ENCODE measurements at places on chromosomes 6 and 20. TPM values are rescaled to one million over a fixed set of nuclear protein-coding genes. Genes with fewer than 3 reads are reported as not detected.

Gene CYP24A1
- not detected for polyA plus RNA-seq

Gene SLC22A7
- 0.51 TPM for polyA plus RNA-seq

Gene TMC2
- not detected for polyA plus RNA-seq

Gene HCRTR2
- polyA plus RNA-seq = not detected

Gene PTCHD4
- polyA plus RNA-seq = 2.1 TPM

Gene MOG
- 2.9 TPM for polyA plus RNA-seq

Gene RFX6
- not detected for polyA plus RNA-seq

Gene MDFI
- 27.9 TPM for polyA plus RNA-seq

DNA sequence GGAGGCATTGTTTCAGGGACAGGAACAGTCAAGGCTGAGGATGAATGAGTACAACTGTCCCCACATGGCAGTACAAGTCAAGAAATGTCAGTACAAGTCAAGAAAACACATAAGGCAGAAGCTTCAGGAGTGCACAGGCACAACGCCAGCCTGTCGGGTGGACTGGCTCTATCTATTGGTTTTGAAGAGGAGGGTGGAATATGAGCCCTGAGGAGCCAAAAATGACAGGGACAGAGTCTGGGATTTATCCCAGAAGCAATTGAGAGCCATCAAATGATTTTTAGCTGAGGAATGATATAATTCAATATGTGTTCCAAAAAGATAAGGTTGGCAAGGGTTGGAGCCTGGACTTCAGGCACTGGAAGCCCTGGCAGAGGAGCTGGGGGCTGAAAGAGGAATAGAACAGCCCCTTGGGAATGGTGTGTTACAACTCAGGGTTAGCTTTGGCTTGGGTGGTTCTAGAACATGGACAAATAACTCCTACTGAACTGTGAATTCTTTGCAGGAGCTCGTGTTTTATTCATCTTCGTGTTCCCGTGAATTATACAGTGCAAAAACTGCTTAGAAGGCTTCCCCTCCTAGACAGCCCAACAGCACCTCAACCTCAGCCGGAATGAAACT is 425.7 kb upstream of the ARID1B start:
- H3K27me3 ChIP-seq = no peaks in the 10 kb centered on the region
- DNase-seq = no peak
- no peak overlapping the region for H3K27ac ChIP-seq
- H3K4me3 ChIP-seq = no peak overlapping the region
- H3K36me3 ChIP-seq = no peaks in the 10 kb centered on the region

- H3K36me3 ChIP-seq = no peaks in the 10 kb centered on the region
- no peak for DNase-seq
- no peak overlapping the region for H3K27ac ChIP-seq
Measured at GRCh38 chr6:34176261-34177031, 30.6 kb upstream of the GRM4 start.

GRCh38 chr20:62888406-62888805 is 26.8 kb upstream of the TCFL5 start:
- H3K27me3 ChIP-seq = no peaks in the 10 kb centered on the region
- no peaks in the 10 kb centered on the region for H3K4me1 ChIP-seq
- H3K27ac ChIP-seq = no peak overlapping the region

- no peaks in the 10 kb centered on the region for H3K27me3 ChIP-seq
- peak; percentile 72 for DNase-seq
- H3K27ac ChIP-seq = no peak overlapping the region
- no peaks in the 10 kb centered on the region for H3K4me1 ChIP-seq
- no peak overlapping the region for H3K4me3 ChIP-seq
- peaks cover 7% of the 10 kb centered on the region for H3K36me3 ChIP-seq
Measured at GRCh38 chr6:36912586-36912985, 26.8 kb downstream of the C6orf89 start.

GRCh38 chr20:2519115-2519809 is 10.5 kb upstream of the ZNF343 start:
- no peaks in the 10 kb centered on the region for H3K4me1 ChIP-seq
- H3K36me3 ChIP-seq = no peaks in the 10 kb centered on the region
- H3K27me3 ChIP-seq = peaks cover 90% of the 10 kb centered on the region
- peak; percentile 81 for DNase-seq
- H3K27ac ChIP-seq = no peak overlapping the region

DNA sequence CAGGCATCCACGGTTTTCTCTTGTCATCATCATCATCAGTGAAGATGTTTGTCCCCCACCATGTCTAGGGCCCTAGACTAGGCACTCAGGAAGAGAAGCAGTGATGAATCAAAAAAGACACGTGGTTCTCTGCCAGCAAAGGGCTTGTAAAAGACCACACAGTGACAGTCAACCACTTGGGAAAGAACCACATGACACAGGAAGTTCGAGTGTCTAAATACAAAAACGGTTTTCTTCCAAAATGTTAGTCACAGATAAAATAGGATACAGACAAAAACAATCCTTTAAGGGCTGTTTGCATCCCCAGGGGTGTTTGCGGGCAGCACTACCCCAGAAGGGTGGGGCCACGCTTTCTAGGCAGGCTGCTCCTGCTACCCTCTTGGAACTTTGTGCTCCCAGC is 356.8 kb upstream of the AGPAT4 start:
- no peaks in the 10 kb centered on the region for H3K4me1 ChIP-seq
- no peaks in the 10 kb centered on the region for H3K36me3 ChIP-seq
- no peak overlapping the region for H3K4me3 ChIP-seq
- no peaks in the 10 kb centered on the region for H3K27me3 ChIP-seq
- no peak for DNase-seq
- H3K27ac ChIP-seq = no peak overlapping the region

- DNase-seq = no peak
- H3K27ac ChIP-seq = no peak overlapping the region
- H3K4me3 ChIP-seq = no peak overlapping the region
- no peaks in the 10 kb centered on the region for H3K27me3 ChIP-seq
- peaks cover 13% of the 10 kb centered on the region for H3K4me1 ChIP-seq
Measured at GRCh38 chr6:55676736-55677135, 97.7 kb upstream of the HMGCLL1 start.

DNA sequence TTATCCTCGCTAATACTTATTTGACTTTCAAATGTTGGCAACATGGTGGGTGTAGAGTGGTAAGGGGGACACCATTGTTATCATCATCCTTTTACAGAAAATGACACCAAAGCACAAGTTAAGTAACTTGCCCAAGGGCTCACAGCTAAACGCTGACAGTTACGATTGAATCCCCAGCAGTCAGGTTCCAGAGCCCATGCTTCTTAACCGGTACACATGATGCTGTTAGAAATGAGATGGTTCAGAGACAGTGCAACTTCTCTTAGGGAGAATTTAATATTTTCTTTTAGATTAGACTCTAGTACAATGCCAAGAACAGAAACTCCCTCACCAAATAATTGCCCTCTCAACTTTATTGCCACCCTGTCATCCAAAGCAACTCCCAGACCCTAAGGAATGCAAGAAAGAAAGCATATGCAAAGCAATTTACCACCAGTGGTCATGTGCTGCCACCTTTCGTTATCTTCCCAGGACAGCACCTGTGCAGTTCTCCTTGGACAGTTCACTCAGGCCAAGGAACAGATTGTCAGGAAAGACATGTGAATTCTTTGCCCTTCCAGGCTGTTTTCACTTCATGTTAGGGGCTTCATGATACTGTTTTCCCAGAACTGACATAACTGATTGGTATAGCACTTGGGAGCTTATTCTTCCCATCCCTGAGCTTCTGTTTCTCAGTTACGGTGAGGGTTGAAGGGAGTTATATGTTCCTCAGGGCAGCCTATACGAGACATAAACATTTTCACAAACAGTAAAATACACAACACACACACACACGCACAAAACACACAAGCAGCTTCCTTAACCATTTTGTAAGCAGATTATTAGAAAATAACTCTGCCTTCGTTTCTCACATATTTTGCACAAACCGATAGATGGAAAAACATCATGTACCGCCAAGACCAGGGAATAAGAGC is 5.1 kb downstream of the HLA-DMA start:
- DNase-seq = peak; percentile 42
- no peaks in the 10 kb centered on the region for H3K4me1 ChIP-seq
- H3K36me3 ChIP-seq = no peaks in the 10 kb centered on the region
- no peaks in the 10 kb centered on the region for H3K27me3 ChIP-seq
- H3K27ac ChIP-seq = no peak overlapping the region
- no peak overlapping the region for H3K4me3 ChIP-seq

DNA sequence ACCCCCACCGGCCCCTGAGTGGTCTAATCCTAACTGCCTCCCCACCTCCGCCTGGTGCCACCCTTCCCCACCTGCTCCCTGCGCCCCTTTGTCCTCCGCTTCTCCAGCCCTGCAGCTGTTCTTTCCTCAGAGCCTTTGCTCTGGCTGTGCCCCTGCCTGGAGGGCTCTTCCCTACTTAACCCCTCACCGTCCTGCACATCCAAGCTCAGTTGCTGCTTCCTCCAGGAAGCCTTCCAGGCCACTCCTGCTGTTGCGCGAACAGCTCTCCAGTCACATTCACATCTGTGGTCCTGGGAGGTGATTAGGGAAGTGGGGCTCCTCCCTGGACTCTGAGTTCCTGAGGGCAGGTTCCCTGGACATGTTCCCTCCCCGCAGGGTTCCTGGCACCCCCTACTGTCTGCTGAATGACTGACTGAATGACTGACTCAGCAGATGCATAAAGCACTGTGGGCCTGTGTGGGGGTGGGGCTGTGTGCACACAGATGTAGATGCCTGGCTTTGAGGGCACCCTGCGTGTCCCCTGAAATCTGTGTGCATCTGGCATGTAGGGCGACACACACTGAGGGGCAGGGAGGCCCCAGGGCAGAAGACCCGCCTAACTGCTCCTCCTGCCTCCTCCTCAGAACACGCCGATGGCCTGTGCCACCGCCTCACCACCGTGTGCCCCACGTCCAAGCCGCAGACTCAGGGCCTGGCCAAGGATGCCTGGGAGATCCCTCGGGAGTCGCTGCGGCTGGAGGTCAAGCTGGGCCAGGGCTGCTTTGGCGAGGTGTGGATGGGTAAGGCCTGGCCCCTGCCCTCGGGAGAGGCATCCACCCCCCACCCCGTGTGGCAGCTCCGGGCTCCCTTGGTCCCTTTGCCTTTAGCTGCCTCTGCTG is 51.4 kb downstream of the SRC start:
- no peak overlapping the region for H3K4me3 ChIP-seq
- no peaks in the 10 kb centered on the region for H3K27me3 ChIP-seq
- DNase-seq = peak; percentile 14
- peaks cover 8% of the 10 kb centered on the region for H3K36me3 ChIP-seq
- H3K27ac ChIP-seq = peak overlapping the region; percentile 77

DNA sequence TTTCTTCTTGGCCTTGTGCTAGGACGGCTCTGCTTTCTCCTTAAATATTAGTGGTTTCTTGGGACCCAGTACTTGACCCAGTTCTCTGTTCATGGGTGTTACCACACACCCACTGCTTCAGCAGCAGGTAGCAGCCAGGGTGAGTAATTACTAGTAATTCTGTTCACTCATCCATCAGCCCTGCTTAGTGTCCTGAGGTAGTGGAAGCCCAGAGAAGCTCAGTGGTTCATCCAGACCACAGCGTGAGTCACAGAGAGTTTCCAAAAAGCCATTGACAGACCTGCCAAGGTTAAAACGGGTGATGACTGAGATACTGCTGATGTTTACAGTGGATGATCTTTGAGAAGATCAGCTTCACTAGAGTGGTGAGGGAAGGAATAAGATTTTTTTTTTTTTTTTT is 51.7 kb upstream of the HINT3 start:
- no peaks in the 10 kb centered on the region for H3K36me3 ChIP-seq
- H3K27me3 ChIP-seq = no peaks in the 10 kb centered on the region
- no peak overlapping the region for H3K27ac ChIP-seq
- no peaks in the 10 kb centered on the region for H3K4me1 ChIP-seq

GRCh38 chr20:57374931-57375651 is 16.1 kb upstream of the RBM38 start:
- H3K27ac ChIP-seq = no peak overlapping the region
- peaks cover 65% of the 10 kb centered on the region for H3K36me3 ChIP-seq
- no peak overlapping the region for H3K4me3 ChIP-seq

GRCh38 chr6:121183742-121184141 is 150.5 kb downstream of the TBC1D32 start:
- no peaks in the 10 kb centered on the region for H3K27me3 ChIP-seq
- H3K36me3 ChIP-seq = no peaks in the 10 kb centered on the region
- DNase-seq = no peak

DNA sequence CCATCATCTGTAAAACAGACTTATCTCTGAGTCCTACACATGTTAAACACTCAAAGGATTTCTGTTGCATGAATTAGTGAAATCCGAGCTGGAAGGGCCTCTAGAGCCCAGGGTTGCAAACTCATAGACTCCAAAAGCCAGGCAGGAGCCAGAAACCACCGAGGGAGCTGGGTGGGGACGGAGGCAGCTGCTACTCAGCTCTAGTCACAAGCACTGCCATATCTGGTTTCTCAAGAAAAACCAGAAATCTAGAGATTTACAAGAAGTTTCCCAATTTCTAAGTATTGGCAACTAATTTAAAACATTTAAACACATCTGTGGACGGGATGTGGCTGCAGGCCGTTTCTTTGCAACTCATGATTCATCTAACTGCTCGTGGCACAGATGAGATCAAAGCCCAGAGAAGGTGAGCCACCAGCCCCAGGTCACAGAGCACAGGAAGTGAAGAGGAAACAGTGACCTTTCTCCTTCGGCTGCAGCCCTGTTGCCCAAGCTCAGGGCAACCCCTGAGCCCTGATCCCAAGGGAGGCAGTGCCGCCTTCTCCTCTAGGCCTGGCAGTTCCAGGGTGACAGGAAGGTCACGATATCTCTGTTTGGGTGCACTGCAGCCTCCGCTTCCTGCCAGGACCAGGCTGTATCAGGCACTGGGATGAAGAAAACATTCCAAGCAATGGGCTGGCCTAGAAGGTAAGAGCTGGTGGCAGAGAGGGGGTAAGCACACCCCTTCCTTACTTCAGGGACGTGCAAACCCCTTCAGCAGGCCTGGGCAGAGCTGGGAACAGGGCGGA is 26.4 kb upstream of the PTGIS start:
- H3K4me1 ChIP-seq = peaks cover 6% of the 10 kb centered on the region
- H3K36me3 ChIP-seq = no peaks in the 10 kb centered on the region
- H3K27ac ChIP-seq = no peak overlapping the region
- H3K27me3 ChIP-seq = no peaks in the 10 kb centered on the region
- DNase-seq = peak; percentile 51
- H3K4me3 ChIP-seq = no peak overlapping the region

- DNase-seq = peak; percentile 59
- no peak overlapping the region for H3K4me3 ChIP-seq
- H3K36me3 ChIP-seq = no peaks in the 10 kb centered on the region
- no peaks in the 10 kb centered on the region for H3K4me1 ChIP-seq
- no peak overlapping the region for H3K27ac ChIP-seq
Measured at GRCh38 chr6:116444092-116444491, 17.1 kb upstream of the CALHM6 start.

- H3K4me3 ChIP-seq = peak within 1 kb of the TSS; percentile 57
- no peaks in the 10 kb centered on the region for H3K36me3 ChIP-seq
- peak; percentile 100 for DNase-seq
Measured at GRCh38 chr6:32127717-32128592, at the start of gene ATF6B. TSS of gene ATF6B (minus strand) at chr6:32128246. CDS start at chr6:32128207, 39 bp downstream.

- H3K36me3 ChIP-seq = no peaks in the 10 kb centered on the region
- H3K4me3 ChIP-seq = no peak overlapping the region
- H3K4me1 ChIP-seq = no peaks in the 10 kb centered on the region
- DNase-seq = no peak
- H3K27me3 ChIP-seq = no peaks in the 10 kb centered on the region
Measured at GRCh38 chr6:142635130-142635529, 309.8 kb downstream of the HIVEP2 start.

GRCh38 chr6:163753430-163753829 is 338.9 kb downstream of the QKI start:
- no peak overlapping the region for H3K27ac ChIP-seq
- DNase-seq = no peak
- no peaks in the 10 kb centered on the region for H3K27me3 ChIP-seq
- no peaks in the 10 kb centered on the region for H3K36me3 ChIP-seq
